ENCODE measurements at places on chromosomes 2 and 18. TPM values are rescaled to one million over a fixed set of nuclear protein-coding genes. Genes with fewer than 3 reads are reported as not detected.
A peak's percentile ranks its signal among the peaks of the same experiment; 100 is the strongest.

GRCh38 chr2:88159955-88160415 lies 10.2 kb upstream of the THNSL2 start:
- peak; percentile 56 for DNase-seq
- no peaks in the 10 kb centered on the region for H3K27me3 ChIP-seq
- H3K4me1 ChIP-seq, result peaks cover 2% of the 10 kb centered on the region
- no peak overlapping the region for H3K27ac ChIP-seq
- H3K4me3 ChIP-seq, result no peak overlapping the region

The AQP12A gene
- not detected for total RNA-seq

DNA sequence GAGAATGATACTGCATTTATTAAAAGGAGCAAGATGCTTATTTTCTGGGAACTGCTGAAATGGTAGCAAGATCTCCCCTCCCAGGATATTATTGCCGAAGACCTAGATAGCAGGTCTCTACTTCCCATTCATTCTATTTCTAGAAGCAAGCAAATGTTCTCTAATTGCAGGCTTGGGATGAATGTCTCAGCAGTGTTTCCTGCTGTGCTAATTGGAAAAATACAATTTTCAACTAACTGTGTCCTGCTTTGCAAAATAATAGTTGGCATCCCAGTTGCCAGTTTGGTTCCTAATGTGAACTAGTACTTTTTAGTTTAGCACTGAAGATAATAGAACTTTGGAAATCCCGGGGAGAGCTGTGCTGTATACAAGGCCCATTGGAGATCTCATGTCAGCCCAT lies 26.1 kb downstream of the SLC20A1 start:
- no peak overlapping the region for H3K4me3 ChIP-seq
- no peak for DNase-seq
- H3K4me1 ChIP-seq, result no peaks in the 10 kb centered on the region
- no peak overlapping the region for H3K27ac ChIP-seq
- no peaks in the 10 kb centered on the region for H3K27me3 ChIP-seq

DNA sequence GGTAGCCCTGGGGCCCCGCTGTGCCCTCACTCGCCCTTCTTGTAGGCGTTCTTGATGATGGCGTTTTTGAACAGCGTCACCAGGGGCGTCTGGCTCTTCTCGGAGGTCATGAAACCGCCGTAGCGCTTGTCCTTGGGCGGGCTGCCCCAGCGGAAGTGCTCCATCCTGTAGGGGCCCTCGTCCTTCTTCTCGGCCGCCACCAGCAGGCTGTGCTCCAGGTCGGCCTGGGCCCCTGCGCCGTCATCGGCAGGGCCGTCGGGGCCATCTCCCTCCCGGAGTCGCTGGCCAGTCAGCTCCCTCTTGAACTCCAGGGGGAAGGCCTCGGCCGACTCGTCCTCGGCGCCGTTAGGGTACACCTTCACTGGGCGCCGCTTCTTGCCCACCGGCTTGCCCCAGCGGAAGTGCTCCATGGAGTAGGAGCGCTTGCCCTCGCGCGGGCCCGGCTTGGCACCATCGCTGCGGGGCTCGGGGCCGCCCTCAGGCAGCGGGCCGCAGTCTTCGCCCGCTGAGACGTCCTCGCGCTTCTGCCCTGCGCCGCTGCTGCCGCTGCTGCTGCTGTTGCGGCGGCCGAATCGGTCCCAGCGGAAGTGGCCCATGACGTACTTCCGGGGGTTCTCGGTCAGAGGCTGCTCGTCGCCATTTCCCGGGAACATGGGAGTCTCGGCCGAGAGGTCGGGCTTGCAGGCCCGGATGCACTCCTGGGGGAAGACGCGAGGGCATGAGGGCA lies 7.2 kb downstream of the POMC start:
- H3K4me3 ChIP-seq, result no peak overlapping the region
- no peak for DNase-seq
- H3K27ac ChIP-seq, result no peak overlapping the region
- peaks cover 8% of the 10 kb centered on the region for H3K4me1 ChIP-seq

The MTHFD2 gene
- total RNA-seq, result 236 TPM

DNA sequence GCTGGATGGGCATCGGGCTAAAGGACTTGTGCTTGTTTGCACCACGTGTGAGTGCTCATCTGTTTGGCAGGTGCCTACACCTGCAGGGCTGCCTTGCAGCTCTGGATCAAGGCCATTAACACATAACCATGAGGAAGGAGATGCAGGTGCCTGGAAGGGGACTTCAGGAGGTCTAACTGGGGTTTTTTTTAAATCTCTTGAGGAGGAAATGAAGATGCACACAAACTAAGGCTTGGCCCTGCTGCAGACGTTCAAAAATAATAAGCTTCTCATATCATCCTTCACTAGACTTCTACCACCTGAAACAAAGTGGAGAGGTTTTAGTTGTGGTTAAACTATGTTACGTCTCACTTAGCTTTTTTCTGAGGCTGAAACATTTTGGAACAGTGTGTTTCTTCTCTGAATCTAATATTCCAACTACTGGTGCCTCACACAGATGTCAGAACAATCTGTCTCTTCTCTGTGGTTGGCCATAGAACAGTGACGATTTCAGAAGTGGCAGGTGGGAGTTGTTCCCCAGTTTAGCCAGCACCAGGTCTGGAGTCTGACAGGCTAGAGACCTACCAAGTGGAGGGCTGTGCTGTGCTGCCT lies 36.5 kb downstream of the BCL2L11 start:
- no peak overlapping the region for H3K27ac ChIP-seq
- H3K27me3 ChIP-seq, result no peaks in the 10 kb centered on the region

All from SJCRH30 (cell line).